Muscle of leg (tissue), 16 donors: ENCODE measurements at places on chromosomes 4 and X. TPM values are rescaled to one million over a fixed set of nuclear protein-coding genes. Genes with fewer than 3 reads are reported as not detected.

GRCh38 chr4:47478804-47479203 is 6.3 kb upstream of the ATP10D start:
- no peaks in the 10 kb centered on the region for H3K4me1 ChIP-seq
- no peaks in the 10 kb centered on the region for H3K36me3 ChIP-seq
- no peak overlapping the region for H3K4me3 ChIP-seq
- no peaks in the 10 kb centered on the region for H3K27me3 ChIP-seq
- DNase-seq: no peak

The RBM46 gene
- total RNA-seq: 0.09 TPM

DNA sequence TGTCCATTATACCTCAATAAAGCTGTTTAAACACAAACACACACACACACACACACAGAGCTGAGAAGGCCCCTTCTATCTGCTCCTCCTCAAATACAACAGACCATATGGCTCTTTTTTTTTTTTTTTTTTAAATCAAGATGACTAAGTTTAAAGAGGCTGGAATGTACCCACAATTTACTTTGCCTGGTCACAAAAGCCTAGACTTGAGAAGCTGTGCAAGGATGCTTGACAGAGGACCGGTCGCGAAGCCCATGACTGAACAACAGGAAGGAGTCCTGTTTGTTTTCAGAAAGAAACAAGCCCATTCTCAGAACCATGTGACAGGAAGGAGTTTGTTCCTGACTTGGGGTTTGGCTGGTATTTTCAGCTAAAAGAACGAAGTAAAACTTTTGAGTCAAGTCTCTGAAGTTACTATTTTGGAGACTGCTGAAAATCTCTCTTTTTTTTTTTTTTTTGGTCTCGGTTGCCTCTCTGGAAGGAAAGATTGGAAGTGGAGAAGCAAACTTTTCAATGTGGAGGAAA is 650.9 kb upstream of the TENM3 start:
- no peak overlapping the region for H3K4me3 ChIP-seq
- H3K27ac ChIP-seq: no peak overlapping the region
- H3K27me3 ChIP-seq: no peaks in the 10 kb centered on the region

DNA sequence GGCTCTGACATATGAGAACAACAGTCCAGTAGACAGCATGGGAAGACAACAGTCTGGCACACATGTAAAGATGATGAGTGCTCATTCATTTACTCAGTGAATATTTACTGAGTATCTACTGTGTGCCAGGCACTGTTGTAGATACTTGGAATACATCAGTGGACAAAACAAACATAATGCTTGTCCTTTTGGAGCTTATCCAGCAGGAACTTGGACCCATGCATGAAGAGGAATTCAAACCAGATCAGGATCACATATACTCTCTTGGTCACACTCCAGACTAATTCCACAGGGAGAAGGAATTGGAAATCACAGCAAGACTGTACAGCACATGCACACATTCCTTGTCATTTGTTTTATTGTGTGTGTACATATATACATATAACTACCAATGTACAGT is 217.6 kb upstream of the TTC29 start:
- no peaks in the 10 kb centered on the region for H3K36me3 ChIP-seq
- H3K4me1 ChIP-seq: peaks cover 2% of the 10 kb centered on the region
- no peak overlapping the region for H3K4me3 ChIP-seq
- peak; percentile 88 for DNase-seq
- no peak overlapping the region for H3K27ac ChIP-seq
- H3K27me3 ChIP-seq: no peaks in the 10 kb centered on the region

The C4orf50 gene
- total RNA-seq: under 0.01 TPM

The TMEM47 gene
- 63.6 TPM for total RNA-seq

DNA sequence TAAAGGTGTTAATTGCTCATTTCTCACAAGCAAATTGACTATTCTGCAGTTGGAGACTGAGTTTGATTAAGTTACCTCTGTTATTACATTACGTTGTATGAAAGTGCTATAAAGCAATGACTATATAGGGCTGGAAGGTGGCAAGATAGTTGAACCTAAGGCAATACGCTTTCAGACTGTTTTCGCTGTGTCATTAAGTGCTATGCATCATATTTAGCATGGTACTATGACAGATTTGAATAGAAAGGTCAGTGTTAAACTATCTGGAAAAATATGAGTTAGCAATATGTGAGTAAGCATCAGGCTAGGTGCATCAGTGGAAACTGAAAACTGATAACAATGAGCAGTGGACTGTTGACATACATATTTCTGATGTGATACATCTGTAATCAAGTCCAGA is 206.0 kb upstream of the ARHGAP24 start:
- no peaks in the 10 kb centered on the region for H3K27me3 ChIP-seq
- H3K4me3 ChIP-seq: no peak overlapping the region
- H3K4me1 ChIP-seq: no peaks in the 10 kb centered on the region
- H3K36me3 ChIP-seq: no peaks in the 10 kb centered on the region
- H3K27ac ChIP-seq: no peak overlapping the region
- DNase-seq: no peak

The GBA3 gene
- total RNA-seq: 0.27 TPM

- no peak overlapping the region for H3K4me3 ChIP-seq
- H3K27me3 ChIP-seq: no peaks in the 10 kb centered on the region
- H3K4me1 ChIP-seq: peaks cover 2% of the 10 kb centered on the region
- H3K27ac ChIP-seq: no peak overlapping the region
- DNase-seq: no peak
Observed at GRCh38 chrX:122440832-122441231, 743.2 kb upstream of the GRIA3 start.

The RHOH gene
- 0.18 TPM for total RNA-seq

GRCh38 chrX:6004529-6004928 is 224.1 kb downstream of the NLGN4X start:
- peaks cover 3% of the 10 kb centered on the region for H3K27me3 ChIP-seq
- H3K4me1 ChIP-seq: no peaks in the 10 kb centered on the region
- no peak overlapping the region for H3K4me3 ChIP-seq
- H3K36me3 ChIP-seq: no peaks in the 10 kb centered on the region

DNA sequence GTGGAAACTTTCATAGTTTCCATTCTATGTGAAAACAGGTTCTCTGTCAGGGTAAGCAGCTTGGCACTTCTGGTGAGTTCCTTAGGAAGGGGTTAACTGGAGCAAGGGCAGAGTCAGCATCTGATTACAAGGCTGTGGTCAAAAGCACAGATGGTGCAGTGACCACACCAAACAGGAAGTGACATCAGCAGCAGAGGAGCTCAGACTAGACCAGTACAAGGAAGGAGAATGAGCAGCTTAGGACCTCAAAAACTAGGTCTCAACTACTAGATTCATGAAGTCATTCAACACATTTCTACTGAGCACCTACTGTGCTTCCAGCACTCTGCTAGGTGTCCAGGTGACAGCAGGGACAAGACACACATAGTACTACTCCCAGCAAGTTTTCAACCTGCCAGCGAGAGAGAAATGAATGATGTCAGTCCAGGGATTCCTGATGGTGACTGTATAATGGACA is 130.2 kb downstream of the AMELX start:
- peaks cover 30% of the 10 kb centered on the region for H3K27me3 ChIP-seq
- H3K4me3 ChIP-seq: no peak overlapping the region
- no peak overlapping the region for H3K27ac ChIP-seq
- no peaks in the 10 kb centered on the region for H3K36me3 ChIP-seq
- DNase-seq: peak; percentile 64
- peaks cover 6% of the 10 kb centered on the region for H3K4me1 ChIP-seq

GRCh38 chr4:15410750-15411149 is 17.1 kb upstream of the C1QTNF7 start:
- peak; percentile 52 for DNase-seq
- H3K36me3 ChIP-seq: no peaks in the 10 kb centered on the region
- no peak overlapping the region for H3K4me3 ChIP-seq
- no peak overlapping the region for H3K27ac ChIP-seq
- no peaks in the 10 kb centered on the region for H3K4me1 ChIP-seq

DNA sequence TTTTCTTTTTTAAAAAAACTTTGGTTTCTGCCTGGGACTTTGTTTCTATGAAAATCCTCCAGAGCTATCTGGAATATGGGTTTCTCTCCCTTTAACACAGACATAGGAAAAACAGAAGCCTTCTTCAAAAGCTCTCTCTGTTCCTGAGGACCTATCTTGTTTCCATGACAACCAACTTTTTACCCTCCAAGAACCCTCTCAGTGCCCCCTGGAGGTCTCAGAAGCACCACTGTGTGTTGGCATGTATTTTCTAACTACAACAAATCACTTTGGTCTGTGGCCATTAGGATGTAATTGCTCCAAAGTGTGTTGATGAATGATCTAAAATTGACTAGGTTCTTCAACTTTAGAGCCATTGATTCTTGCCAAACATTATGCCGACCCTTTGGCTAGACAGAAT is 1331.6 kb downstream of the ADGRL3 start:
- H3K4me3 ChIP-seq: no peak overlapping the region
- H3K27me3 ChIP-seq: no peaks in the 10 kb centered on the region
- H3K36me3 ChIP-seq: no peaks in the 10 kb centered on the region

DNA sequence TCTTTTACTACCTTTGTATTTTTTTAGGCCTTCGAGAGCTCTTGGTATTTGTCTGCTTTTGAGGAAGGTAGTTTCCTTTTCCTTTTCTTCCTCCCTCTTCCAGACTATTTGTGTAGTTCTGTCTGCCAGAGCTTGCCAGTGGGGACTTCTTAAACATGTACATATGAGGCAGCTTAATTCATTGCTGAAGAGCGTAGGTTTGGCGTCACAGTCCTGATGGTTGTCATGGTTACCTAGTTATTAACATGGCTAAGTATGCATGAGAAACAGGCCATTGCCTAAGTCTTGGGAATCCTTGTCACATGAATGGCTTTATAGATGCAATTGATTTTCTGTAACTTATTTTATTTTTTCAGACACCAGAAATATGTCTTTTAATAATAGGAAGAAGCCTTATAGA is 48.5 kb upstream of the ARMCX2 start:
- H3K27me3 ChIP-seq: peaks cover 2% of the 10 kb centered on the region
- no peak overlapping the region for H3K4me3 ChIP-seq
- H3K27ac ChIP-seq: no peak overlapping the region
- DNase-seq: peak; percentile 43
- H3K4me1 ChIP-seq: no peaks in the 10 kb centered on the region

DNA sequence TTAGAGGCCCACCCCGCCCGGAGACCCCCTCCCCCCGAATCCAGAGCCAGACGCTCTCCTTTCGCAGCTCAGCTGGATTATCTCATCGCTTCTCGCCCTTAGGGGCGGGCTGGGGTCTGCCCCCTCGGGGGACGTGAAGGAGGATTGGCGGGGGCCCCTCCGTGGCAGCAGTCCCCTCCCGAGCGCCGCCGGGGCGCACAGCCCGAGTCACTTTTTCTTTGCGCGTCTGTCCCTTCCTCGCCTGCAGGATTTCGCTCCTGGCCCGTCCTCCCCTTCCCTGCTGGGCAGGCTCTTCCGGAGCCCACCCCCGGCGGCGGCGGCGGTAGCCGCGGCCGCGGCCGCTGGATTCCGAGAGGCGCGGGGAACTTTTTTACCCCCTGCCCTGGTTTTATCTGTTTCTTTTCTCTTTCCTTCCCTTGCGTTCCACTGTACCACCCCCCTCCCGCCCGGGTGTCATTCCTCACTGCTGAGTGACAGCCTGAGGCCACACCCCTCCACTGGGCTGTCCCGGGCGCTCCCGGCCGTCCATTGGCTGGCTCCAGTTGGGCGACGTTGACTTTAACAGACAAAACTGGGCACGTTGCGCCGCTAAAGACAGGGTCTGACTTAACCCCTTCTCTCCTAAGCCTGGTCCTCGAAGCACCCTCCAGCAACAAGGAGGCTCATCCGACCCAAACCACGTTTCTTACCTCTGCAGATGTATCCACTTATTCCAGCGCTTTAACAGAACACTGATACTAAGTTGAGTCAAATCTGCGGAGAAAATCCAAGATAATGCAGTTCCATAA is 492 bp upstream of the NKX3-2 start:
- DNase-seq: peak; percentile 90
- H3K36me3 ChIP-seq: no peaks in the 10 kb centered on the region
- peaks cover 86% of the 10 kb centered on the region for H3K27me3 ChIP-seq
- peaks cover 38% of the 10 kb centered on the region for H3K4me1 ChIP-seq
- H3K27ac ChIP-seq: peak overlapping the region; percentile 29

The SSX3 gene
- not detected for total RNA-seq

GRCh38 chr4:140004549-140004895 is 149.5 kb downstream of the MAML3 start:
- H3K4me3 ChIP-seq: peak overlapping the region; percentile 30
- H3K36me3 ChIP-seq: no peaks in the 10 kb centered on the region
- peaks cover 5% of the 10 kb centered on the region for H3K4me1 ChIP-seq

DNA sequence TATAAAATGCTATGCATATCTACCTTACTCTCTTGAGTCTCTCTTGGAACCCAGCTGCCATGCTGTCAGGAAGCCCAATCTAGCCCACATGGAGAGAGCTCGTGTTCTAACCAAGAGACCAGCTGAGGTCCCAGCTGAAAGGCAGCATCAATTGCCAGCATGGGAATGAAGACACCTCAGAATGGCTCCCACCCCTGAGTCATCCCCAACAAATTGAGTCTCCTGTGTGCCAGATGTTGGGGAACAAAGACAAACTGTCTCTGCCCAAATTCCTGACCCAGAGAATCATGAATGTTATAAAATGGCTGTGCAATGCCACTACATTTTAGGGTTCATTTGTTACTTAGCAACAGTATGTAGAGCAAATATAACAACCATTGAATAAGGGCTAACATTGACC is 105.2 kb upstream of the STX18 start:
- no peak overlapping the region for H3K27ac ChIP-seq
- H3K4me1 ChIP-seq: no peaks in the 10 kb centered on the region
- H3K4me3 ChIP-seq: no peak overlapping the region
- H3K27me3 ChIP-seq: no peaks in the 10 kb centered on the region
- no peak for DNase-seq

DNA sequence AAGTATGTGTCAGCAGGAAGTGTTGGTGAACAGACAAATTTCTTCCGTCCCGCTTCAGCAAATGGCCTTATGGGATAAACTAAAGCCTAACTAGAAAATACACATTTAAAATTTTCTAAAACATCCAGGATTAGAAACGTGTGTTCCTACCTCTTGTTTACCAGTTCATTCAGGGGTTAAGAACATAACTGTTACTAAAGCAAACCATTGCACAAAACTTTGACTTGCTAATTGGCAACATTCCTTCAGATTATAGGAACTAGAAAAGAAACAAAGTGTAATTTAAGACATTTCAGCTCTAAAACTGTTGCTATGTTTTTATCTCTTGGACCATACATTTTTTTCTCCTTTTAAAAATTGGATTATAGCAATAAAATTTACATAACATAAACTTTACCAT is 39.5 kb upstream of the CXCL13 start:
- no peak for DNase-seq
- no peak overlapping the region for H3K4me3 ChIP-seq
- H3K27ac ChIP-seq: no peak overlapping the region
- no peaks in the 10 kb centered on the region for H3K4me1 ChIP-seq
- no peaks in the 10 kb centered on the region for H3K36me3 ChIP-seq
- H3K27me3 ChIP-seq: no peaks in the 10 kb centered on the region

The FAM47C gene
- not detected for total RNA-seq

The HSFX1 gene
- 1.2 TPM for total RNA-seq

The NLGN3 gene
- total RNA-seq: 1.9 TPM

The MTNR1A gene
- total RNA-seq: 0.13 TPM

The FAM156B gene
- 20.8 TPM for total RNA-seq

GRCh38 chr4:110629780-110630687 is 7.2 kb upstream of the PITX2 start:
- peaks cover 88% of the 10 kb centered on the region for H3K27me3 ChIP-seq
- DNase-seq: no peak
- H3K4me3 ChIP-seq: no peak overlapping the region
- no peak overlapping the region for H3K27ac ChIP-seq
- peaks cover 18% of the 10 kb centered on the region for H3K36me3 ChIP-seq

- DNase-seq: no peak
- no peak overlapping the region for H3K27ac ChIP-seq
- H3K27me3 ChIP-seq: peaks cover 2% of the 10 kb centered on the region
- no peak overlapping the region for H3K4me3 ChIP-seq
Observed at GRCh38 chr4:165209796-165210195, 2.4 kb downstream of the KLHL2 start.

- DNase-seq: no peak
- no peaks in the 10 kb centered on the region for H3K36me3 ChIP-seq
- H3K27ac ChIP-seq: no peak overlapping the region
- H3K27me3 ChIP-seq: no peaks in the 10 kb centered on the region
Observed at GRCh38 chr4:152525878-152526277, 10.0 kb downstream of the FBXW7 start.
